ENCODE measurements at places on chromosomes 1 and 21.

GRCh38 chr1:147388969-147389368 lies 146.5 kb downstream of the CHD1L start:
- DNase-seq: no peak

- DNase-seq: no peak
Observed at GRCh38 chr1:224282140-224282539, 47.8 kb downstream of the NVL start.

DNA sequence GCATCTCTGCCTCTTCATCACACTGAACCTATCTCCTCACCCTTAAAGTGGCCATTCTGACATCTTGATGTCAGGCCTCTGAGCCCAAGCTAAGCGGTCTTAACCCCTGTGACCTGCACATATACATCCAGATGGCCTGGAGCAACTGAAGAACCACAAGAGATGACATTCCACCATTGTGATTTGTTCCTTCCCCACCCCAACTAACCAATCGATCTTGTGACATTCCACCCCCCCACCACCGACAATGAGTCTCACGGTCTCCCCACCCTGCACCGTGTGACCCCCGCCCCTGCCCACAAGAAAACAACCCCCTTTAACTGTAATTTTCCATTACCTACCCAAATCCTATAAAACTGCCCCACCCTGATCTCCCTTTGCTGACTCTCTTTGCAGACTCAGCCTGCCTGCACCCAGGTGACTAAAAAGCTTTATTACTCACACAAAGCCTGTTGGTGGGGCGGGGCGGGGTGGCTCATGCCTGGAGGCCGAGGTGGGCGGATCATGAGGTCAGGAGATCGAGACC lies 21.0 kb upstream of the PINK1 start:
- DNase-seq: no peak

DNA sequence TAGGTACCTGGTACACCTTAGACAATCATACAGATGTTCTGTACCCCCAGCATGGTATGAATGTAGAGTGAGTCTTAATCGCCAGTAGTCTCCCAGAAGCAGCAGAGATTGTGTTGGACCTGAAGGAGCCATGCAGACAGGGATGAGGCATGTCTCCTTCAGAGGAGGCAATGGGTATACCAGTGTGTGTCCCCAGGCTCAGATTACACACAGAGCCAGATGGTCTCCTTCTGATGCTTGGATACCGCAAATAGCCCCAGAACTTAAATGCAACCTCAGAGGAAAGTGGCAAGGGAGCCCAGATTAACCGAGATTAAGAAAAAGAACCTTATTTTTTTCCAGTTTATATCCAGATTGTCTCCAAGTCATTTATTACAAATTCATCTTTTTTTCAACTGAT lies 96.8 kb upstream of the C21orf91 start:
- DNase-seq: no peak

DNA sequence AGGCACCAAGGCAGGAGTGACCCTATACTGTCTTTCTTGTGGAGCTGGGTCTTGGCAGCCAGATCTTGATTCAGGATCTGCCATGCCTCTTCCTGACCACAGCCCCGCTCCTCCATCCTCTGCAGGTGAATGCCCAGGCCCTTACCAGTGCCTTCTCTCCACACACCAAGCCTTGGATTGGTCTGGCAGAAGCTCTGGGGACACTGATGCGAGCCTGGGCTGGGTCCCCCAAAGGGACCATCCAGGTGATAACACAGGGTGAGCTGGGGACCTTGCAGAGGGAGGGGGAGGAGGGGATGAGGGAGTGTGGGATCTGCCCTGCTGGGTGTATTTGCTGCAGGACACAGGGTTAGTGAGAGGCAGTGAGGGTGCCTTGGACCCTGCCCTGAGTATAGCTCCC lies 28.4 kb downstream of the HMGCS2 start:
- DNase-seq: no peak

GRCh38 chr1:55203064-55203463 lies 12.1 kb downstream of the USP24 start:
- no peak for DNase-seq

DNA sequence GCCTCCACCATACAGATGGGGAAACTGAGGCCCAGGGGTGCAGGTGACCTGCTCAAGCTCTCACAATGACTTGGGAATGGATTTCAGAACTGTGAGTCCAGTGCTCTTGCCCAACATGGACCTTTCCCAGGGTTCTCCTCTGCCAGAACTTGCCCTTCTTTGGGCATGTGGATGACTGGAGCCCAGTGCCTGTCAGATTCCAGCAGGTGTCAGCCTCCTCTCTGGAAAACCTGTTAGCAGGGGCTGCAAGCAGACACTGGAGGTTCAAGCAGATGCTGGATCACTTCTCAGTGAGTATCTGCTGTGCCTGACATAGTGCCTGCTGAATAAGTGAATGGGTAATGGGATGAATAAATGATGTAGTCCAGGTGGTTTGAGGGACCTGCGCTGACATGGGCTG lies 314.2 kb upstream of the POU3F1 start:
- no peak for DNase-seq

GRCh38 chr1:28507247-28507645 lies 1.4 kb downstream of the RCC1 start:
- DNase-seq: no peak

DNA sequence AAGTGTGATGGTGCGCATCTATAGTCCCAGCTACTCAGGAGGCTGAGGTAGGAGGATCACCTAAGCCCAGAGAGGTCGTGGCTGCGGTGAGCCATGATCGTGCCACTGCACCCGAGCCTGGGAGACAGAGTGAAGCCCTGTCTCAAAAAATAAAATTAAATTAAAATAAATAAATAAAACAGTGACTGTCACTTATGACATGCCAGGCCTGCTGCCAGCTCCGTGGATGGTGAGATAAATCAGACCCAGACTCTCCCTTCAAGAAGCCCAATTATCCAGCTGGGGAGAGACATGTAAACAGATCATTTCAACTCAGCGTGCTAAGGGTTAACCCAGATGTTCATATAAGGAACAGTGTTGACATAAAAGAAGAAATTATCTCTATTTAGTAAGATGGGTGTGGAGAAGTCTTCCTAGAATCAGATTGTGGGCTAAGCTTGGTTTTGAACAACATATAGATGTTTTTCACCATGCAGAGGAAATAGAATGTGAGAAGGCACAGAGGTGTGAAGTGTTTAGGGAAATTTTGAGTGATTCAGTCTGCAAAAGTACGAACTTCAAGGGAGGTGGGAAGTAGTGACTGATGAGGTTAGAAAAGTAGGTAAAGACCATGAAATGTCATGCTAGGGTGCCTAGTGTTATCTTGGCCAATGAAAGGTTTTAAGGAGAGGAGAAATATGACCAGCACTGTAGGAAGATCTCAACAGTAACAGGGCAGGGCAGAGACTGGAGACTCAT lies 18.3 kb downstream of the YARS1 start:
- DNase-seq: no peak

DNA sequence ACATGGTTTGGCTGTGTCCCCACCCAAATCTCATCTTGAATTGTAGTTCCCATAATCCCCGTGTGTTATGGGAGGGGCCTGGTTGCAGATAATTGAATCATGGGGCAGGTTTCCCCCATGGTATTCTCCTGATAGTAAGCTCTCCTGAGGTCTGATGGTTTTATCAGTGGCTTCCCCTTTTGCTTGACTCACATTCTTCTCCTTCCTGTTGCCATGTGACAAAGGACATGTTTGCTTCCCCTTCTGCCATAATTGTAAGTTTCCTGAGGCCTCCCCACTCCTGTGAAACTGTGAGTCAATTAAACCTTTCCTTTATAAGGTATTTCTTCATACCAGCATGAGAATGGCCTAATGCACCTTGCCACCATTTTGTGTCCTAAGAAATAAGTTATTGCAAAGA lies 415.0 kb downstream of the COL11A1 start:
- DNase-seq: no peak

DNA sequence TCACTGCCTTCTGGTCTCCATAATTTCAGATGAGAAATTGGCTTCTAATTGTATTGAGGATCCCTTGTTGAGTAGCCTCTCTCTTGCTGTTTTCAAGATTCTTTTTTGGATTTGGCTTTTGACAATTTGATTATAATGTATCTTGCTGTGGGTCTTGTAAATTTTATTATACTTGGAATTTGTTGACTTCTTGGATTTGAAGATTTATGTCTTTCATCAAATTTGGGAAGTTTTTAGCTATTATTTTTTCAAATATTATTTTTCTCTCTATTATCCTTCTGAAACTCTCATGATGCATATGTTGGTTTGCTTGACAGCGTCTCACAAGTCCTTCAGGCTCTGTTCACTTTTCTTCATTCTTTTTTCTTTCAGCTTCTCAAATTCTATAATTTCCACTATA lies 126.1 kb downstream of the C1orf94 start:
- no peak for DNase-seq

- no peak for DNase-seq
Observed at GRCh38 chr21:34271189-34271851, 92.5 kb upstream of the KCNE2 start.

DNA sequence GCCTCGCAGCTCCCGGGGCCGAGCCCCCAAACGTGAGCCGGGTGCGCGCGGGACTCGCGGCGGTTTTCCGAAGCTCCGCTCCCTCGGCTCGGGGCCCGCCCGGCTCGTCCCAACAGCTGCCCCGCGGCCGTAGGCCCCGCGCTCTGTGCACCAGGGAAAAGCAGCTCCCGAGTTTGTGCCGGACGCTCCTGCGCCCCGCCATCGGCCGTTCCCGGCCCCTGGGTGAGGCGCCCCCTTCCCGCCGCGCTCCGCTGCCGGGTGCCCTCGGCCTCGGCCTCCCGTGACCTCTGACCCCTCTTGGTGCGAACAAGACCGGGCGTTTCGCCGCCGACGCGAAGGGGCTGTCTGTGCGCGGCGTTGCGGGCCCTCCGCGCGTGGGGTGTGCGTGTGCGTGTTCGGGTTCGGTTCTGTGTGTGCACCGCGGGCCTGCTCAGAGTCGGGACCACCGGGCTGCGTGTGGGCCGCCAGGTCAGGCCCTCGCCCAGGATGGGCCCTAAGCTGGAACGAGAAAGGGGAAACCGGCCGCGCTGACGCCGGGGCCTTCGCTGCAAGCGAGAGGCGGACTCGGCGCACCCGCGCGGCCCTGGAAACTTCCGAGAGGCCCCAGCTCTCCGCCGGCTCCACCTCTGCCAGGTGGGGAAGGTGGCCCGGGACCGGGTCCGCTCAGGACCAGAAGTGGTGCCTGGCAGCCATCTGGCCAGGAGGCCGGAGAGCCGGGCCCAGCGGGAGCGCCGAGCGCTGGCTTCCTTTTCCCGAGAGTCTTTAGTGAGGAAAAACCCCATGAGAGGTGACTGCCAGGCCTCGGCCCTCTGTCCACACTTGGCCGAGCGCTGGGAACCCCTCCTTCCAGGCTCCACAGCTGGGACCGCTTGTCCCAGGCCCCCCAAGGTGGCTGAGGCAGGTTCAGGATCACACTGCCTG lies 1.9 kb downstream of the PRDM16 start:
- DNase-seq: no peak

DNA sequence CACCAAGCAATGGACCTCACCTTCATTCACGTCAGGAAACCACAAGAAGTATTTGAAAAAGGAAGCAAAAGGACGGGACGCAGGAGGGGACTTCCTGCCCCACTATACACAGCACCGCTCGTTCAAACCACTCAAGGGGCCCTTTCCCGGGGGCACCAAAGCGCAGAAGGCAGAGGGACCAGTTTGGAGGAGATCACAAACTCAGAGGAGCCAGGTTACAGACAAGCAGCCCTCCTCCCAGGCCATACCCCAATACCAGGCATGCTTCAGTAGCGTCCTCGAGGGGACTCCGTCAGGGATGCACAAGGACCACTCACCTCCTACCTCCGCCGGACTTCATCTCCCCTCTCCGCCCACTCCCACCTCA lies 685 bp downstream of the CRTC2 start:
- DNase-seq: no peak

- DNase-seq: no peak
Observed at GRCh38 chr21:38240129-38240528, 16.7 kb upstream of the KCNJ15 start.

- DNase-seq: no peak
Observed at GRCh38 chr1:9200441-9200840, 34.1 kb upstream of the H6PD start.

GRCh38 chr1:98910827-98911226 lies 93.8 kb downstream of the PLPPR5 start:
- DNase-seq: no peak

GRCh38 chr1:219566951-219567947 lies 45.7 kb downstream of the ZC3H11B start:
- DNase-seq: peak; percentile 77

- no peak for DNase-seq
Observed at GRCh38 chr1:88984569-88984968, 7.9 kb downstream of the KYAT3 start.

DNA sequence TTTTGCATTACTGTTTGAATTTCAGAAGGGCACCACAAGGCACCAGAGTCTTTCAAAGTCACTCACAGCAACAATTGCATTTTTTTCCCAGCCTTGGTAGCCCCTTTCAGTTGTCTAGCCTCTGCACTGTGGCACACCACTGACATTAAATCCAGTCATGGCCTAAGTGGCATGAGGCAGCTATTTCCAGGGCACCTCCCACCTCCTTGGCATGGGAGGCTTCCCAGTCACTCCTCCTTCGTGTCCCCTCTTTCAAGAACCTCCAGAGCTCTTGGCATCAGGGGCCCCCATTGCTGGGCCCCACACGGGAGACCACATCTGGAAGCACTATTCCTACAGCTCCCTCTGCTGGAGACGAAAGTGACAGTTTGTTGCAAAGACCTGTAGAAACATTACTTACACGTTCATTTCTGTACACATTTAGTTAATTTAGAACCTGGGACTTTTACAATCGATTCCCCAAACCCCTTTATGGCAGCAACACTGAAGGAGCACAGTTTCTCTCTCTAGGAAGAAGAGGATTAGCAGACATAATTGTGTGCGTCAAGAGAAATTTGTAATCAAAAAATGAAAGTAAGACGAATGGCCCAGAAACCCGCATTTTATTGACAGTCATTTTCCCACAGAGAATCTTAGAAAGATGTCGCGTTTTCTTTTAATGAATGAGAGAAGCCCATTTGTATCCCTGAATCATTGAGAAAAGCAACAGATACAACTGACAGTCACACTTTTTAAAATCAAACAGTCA lies 5.7 kb upstream of the CHD5 start:
- no peak for DNase-seq

GRCh38 chr1:2508180-2508579 lies 18.2 kb downstream of the PANK4 start:
- no peak for DNase-seq

GRCh38 chr1:205588636-205589035 lies 43.2 kb downstream of the ELK4 start:
- DNase-seq: no peak

DNA sequence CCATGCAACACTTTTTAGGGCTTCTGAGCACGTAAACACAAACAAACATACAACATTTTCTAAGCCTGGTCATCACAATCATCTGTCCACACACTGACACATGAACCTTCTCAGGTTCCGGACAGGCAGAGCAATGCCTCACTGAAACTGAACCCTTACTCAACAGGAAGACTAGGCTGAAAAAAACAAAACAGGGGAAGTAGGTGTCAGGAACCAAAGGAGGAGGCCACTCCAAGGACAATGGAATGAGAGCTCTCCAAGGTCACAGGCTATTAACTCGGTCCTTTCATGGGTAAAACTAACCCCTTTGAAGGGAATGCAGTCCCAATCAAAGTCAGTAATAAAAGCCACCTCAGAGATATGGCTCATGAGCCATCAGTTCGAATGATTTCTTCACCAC lies 76.6 kb downstream of the FAM78B start:
- no peak for DNase-seq

Measured in T47D (cell line).